Endothelial cell (in vitro differentiated cells): ENCODE measurements at places on chromosomes 11 and 22. TPM values are rescaled to one million over a fixed set of nuclear protein-coding genes. Genes with fewer than 3 reads are reported as not detected.

Gene BARX2
- 0.18 TPM for total RNA-seq

Gene MCAM
- 78.3 TPM for total RNA-seq

Gene TCN1
- not detected for total RNA-seq

Gene ADAMTS8
- 0.31 TPM for total RNA-seq
